ENCODE measurements at places on chromosomes 4 and X.

DNA sequence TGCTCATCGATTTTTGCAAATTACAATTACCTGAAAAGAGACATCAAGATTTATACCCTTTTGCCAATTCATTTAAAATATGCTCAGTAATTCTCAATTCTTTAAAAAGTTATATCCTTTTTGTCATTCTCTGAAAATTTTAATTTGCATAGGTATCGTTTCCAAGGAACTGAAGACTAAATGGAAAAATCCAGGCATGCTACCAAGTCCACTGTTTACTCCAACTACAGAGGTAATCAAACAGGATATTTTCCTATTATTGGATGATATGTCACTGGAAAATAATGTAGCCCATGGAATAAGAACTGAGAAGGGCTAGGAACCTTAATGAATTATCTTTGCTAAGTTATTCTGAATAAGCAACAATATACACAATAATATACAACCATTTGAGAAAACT, 132.7 kb downstream of the THOC2 start:
- no peak for DNase-seq

DNA sequence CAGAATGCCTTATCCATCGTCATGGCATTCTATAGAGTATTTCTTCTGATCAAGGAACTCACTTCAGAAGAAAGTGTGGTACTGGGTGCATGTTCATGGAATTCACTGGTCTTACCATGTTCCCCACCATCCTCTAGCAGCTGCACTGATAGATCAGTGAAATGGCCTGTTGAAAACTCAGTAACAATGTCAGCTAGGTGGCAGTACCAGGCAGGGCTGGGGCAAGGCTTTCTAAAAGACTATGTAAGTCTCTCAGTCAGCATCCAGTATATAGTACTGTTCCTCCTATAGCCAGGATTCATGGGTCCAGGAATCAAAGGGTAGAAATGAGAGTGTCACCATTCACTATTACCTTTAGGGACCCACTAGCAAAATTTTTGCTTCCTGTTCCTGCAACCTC, 15.8 kb upstream of the LDB2 start:
- no peak for DNase-seq

DNA sequence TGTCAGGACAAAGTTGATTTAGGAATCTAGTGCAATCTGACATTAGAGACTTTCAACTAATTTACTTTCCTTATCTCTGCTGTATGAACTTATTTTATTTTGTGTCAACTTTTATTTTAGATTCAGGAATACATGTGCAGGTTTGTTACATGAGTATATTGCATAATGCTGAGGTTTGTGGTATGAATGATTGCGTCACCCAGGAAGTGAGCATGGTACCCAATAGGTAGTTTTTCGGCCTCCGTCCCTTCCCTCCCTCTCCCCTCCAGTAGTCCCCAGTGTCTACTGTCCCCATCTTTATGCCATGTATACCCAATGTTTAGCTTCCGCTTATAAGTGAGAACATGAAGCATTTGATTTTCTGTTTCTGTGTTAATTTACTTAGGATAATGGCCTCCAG, 68.7 kb upstream of the TEX13D start:
- DNase-seq = no peak

DNA sequence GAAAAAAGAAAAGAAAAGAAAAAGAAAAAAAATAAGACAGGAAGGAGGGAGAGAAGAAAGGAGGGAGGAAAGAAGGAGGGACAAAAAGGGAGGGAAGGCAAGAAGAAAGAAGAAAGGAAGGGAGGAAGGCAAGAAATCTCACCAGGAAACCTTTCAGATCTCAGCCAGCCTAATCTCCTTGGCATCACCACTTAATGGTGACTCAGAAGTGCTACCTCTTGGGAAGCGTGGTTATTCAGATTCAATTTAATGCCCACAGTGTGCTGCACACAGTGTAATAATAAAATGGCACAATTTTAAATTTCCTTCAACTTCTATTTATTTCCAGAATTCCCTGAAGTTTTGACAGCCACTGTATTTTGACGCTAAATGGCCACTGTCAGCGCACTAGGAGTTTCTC, 50.3 kb downstream of the DKK2 start:
- DNase-seq = no peak

- DNase-seq = no peak
Measured at GRCh38 chrX:38402118-38402517, 49.7 kb downstream of the OTC start.

DNA sequence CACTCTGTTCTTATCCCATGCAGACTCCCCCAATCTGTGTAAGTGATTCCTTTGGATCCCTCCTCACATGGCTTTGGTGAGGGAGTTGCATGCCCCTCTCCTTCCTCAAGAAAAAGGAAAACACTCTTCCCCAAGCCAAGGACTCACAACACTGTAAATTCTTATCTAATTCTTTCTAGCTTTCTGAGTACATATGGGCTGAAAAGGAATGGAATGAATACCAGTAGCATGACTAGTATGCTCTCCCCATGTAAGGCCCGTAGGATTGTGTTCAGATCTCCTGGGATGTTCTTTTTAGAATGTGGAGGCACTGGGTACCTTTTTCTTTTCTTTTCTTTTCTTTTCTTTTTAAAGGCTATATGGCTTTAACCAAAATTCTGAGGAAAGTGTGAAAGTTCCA, 17.0 kb upstream of the MAGED1 start:
- no peak for DNase-seq

GRCh38 chr4:107468812-107469211, 251.2 kb downstream of the PAPSS1 start:
- no peak for DNase-seq

- no peak for DNase-seq
Measured at GRCh38 chr4:183139972-183140570, 41.0 kb downstream of the WWC2 start.

- DNase-seq = no peak
Measured at GRCh38 chr4:21195682-21196081, 495.4 kb downstream of the PACRGL start.

GRCh38 chr4:163747886-163748285, 253.4 kb downstream of the TMA16 start:
- DNase-seq = no peak

DNA sequence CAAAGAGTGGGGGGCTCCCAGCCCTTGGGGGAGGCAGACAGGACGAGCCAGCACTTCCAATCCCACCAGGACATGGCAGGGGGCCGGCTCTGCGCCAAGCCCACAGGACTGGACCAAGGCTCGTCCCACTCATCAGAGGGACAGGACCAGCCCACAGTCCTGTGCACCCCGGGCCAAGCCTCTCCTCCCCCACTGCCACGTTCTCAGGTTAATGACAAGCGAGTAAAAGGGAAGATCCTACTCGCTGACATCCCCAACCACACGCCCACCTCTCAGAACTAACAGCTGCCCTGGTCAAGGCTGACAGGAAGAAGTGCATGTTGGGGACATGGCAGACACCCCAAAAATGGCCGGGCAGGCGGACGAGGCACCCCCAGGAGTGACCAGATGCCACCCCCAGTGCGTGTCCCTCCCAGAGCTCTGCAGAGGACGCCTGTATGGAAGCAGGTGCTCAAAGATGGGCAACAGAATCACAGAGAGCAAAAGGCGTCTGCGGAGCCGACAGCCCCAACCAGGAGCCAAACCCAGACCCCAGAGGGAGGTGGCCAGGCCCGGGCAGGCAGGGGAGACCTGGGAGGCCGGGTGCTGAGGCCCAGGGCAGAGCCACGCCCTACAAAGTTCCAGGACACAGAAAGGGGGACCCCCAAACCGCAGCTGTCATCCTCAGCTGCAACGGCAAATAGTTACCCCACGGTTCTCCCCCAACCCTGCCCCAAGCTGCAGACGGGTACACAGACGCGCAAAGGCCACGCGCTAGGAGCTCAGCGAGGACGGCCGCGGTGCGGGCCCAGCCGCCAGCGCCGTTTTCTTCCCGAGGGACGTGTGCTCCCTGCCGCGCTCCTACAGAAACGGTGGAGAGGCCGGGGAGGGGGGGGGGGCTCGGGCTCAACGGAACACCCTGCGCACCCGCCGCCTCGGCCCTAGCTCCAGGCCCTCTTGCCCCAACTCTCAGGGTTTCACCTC, 1.7 kb downstream of the CTBP1 start:
- peak; percentile 60 for DNase-seq

DNA sequence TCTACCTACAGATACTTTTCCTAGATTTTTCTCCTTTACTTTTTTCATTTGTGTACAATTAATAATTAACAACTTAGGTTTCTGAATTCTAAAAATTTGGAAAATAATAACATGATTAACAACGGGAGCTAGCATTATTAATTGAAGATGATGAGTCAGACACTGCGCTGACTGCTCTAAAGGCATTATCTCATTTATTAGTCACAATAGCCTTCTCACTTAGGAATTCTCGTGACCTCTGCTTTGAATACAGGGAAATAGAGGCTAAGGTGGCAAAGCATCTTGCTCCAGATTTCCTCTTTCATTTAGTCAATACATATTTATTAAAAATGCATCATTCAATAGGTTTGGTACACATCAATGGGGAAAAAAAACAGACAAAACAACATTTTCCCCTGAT, 441.3 kb downstream of the PCDH18 start:
- no peak for DNase-seq

DNA sequence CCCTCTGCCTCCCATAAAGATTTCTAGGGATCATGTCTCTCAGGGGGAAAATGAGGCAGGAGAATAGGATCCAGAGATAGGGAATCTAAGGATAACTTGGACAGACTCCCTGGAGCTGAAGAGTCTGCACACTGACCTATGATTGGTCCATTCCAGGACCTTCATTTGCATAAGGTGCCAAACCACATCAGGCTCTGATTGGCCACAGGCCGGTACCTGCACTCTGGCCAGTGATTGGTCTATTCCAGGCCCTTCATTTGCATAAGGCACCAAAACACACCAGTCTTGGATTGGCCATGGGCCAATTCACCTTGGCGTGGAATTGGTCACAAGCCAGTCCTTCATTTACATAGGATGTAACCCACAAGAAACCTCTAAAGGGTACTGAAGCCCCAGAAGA, 4.0 kb upstream of the HERC5 start:
- DNase-seq = no peak

DNA sequence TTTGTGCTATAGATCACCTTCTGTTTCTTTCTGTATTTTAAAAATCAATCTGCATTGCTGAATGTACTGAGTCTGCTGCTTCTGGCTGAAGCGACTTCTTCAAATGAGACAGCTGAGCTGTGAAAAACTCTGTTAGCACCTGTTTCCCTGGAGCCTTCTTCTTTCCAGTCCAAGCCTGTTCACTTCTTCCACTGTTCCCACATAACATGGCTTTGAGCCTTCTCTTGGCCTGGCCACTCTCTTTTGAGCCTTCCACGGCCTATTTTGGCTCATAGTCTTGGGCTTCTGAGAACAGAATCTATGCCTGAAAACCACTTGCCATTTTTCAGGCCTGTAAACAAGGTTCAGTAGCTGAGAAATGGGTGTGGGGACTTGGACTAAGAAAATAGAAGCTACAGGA, 132.9 kb upstream of the IGFBP7 start:
- no peak for DNase-seq

- DNase-seq = no peak
Measured at GRCh38 chr4:88005076-88005475, 2.4 kb upstream of the PKD2 start.

DNA sequence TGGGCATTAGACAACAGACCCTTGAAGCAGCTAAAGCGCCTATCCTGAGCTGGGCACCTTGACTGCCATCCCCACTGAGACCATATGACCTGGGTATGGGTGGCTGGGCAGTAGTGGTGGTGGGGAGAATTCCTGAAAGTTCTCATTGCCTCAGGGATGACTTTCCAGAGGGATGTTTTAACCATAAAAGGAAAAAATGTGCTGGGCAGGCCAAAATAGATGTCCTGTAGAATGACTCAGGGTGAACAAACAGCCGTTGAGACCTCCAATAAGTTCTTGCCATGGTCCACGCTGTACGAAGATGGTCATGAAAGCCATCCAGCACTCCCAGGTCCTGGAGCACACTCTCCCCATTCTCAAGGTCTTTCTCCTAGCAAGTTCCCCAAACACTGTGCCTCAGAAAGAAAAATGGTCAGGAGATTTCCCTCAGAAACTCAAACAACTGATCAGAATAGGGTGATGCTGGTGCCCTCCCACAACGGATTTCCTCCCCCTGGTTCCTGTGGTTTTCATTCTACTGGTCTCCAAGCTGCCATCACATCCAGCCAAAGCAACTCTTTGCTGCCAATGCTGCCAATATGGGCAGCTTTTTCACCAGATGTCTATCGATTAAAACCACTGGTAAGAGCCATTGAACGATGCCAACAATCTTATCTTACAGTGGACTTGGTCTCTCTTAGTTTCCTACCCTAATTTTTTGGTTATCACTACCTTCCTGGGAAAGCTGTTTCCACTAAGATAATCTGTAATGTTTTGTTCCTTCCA, 11.2 kb downstream of the CDKN2AIP start:
- peak; percentile 48 for DNase-seq

GRCh38 chr4:165502916-165503907, 124.4 kb downstream of the CPE start:
- no peak for DNase-seq

DNA sequence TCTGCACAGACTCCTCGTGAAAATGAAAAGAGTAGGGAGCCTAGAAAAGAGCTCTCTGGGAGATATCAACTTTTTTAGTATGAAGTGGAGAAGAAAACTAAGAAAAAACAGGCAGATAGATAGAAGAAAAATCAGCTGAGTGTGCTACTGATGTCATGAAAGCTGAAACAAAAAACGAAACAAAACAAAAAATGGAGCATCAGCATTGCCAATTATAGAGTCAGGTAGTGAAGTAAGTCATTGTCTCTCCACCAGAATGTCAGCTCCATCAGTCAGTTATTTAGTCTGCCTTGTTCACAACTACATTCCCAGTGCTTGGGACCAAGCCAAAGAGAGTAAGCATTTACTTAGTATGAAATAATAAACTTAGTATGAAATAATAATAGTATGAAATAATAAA, 595.1 kb downstream of the STPG2 start:
- DNase-seq = no peak

GRCh38 chr4:48187813-48188212, 53.8 kb upstream of the TXK start:
- no peak for DNase-seq

DNA sequence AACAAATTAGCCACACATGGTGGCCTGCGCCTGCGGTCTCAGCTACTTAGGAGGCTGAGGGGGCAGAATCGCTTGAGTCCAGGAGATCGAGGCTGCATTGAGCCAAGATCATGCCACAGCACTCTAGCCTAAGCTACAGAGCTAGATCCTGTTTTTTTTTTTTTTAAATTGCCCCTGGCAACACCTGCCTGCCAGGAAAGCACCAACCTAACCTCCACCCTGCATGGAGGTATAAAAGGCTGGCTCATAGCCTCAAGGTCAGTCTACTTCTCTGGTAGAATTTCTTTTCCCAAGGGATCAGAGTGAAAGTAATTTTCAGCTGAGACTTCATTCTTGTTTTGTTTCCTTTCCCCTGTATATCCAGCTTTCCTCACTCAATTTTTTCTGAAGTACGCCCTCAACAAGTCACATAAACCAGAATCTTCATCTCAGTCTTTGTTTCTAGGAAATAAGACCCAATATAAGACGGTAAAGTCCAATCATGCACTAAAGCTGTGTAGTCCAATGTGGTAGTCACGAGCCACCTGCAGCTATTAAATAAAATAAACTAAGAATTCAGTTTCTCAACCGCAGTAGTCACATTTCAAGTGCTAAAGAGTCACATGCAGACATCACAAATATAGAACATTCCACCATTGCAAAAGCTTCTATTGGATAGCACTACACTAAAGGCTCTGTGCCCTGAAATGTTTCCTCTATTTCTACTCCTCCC, 113.3 kb downstream of the HPGD start:
- no peak for DNase-seq
